ENCODE measurements at places on chromosomes 11 and 22.

DNA sequence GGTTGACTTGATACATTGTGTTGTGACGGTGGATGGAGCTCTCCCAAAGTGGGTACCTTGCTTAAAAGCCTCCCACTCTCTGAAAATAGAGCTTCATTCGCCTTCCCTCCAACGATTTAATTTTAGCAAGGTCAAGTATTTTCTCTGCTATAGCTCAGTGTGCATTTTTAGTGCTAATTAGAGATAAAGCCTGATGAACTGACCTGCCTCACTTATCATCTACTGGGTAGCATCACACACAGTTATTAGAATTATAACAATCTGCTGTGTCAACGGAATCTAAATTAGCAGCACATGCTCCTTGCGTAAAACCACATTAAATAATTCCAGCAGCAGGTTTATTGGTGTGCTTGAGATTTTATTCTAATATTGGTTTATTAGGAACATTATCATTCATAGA, 701.7 kb downstream of the NELL1 start:
- DNase-seq, result no peak

DNA sequence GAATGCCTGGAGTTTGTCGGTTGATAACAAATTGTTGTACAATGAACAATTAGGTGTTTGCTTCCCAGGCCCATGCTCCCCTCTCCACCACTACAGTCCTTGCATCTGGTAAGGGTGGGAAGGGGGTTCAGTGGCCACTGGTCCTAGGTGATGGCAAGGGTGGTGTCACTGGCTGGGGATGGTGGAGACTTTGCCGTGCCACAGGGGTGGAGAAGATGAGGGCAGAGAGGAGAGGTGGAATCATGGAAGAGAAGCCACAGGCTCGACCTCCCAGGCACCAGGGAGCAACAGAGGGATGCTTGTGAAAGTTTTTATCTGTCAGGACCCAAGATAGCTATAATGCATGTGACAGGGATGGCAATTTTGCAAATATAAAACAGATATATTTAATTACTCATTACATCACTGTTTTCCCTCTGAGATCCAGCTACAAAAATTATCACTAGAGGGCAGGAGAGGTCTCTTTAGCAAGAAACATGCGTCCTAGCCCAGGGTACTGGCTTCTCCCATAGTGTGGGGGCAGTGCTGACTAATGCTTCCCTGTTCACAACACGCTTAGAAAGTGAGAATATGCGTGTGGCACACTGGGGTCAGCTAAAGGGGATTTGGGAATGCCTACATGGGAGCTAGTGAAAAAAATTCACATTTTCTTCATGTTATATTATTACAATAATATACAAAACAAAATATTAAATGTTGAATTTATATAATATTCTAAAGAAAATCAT, 49.0 kb upstream of the AMPD3 start:
- no peak for DNase-seq

DNA sequence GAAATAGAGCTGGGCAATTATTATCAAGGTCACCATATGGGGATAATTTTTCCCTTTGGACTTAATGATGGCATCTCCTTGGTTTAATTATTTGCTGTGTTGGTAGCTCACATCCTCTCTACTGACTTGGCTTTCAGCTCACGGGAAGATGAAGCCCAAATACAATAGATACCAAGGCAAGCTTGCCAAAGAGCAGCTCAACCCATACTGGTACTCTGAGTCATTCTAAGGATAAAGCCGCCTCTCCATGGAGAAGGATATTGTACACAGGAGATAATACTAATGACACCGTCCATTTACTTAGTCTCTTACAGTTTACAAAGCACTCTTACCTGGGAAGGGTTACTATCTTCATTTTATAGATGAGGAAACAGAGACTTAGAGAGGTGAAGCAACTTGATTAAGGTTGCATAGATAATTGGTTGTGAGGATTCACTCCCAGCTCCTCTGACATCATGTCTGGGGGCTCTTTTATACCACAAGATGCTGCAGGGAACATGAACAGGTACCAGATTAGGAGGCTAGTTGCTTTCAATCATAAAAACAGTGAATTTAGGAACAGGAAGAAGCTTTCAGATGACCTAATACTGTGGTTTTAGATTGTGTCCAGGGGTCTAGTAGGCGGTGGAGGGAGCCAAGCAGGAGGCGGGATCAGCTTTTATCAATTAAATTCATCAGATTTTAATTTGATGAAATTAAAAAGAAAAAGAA, 48.3 kb upstream of the PICALM start:
- no peak for DNase-seq

DNA sequence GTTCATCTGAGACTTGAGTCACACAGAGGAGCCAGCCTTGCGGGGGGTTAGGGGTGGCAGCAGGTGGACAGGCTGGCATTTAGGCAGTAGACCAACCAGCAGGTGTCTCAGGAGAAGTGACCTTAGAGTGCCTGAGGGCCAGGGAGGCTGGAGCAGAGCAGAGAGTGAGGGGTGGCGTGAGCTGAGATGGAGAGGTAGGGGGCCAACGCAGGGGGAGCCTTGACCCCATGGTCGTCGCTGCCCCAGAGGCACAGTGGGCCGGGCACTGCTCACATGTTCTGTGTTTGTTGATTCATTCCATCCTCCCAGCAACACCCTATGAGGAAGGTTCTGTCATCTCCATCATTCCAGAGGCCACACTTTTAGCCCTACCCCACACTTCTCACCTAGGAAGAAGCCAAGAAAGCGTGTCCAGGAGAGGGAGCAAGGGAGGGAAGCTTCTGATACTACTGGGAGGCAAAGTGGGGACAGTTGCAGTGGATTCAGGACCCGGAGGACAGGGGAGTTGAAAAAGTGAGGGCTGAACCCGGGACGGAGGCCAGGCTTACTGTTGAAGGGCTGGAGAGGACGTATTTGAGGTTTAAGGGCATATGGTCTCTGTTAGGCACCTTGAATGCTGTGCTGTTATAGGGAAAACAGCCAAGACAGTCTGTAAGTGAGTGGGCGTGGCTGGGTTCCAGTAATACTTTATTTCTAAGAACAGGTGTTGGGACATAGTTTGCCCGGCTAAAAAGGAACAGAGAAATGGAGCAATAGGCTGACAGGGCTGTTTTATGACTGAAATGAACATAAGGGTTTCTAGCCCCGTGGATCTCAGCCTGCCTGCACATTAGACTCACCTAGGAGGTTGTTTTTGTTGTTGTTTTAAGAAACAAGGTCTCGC, 7.3 kb downstream of the SART1 start:
- DNase-seq, result no peak

GRCh38 chr22:31126128-31126868, 3.5 kb downstream of the INPP5J start:
- no peak for DNase-seq

DNA sequence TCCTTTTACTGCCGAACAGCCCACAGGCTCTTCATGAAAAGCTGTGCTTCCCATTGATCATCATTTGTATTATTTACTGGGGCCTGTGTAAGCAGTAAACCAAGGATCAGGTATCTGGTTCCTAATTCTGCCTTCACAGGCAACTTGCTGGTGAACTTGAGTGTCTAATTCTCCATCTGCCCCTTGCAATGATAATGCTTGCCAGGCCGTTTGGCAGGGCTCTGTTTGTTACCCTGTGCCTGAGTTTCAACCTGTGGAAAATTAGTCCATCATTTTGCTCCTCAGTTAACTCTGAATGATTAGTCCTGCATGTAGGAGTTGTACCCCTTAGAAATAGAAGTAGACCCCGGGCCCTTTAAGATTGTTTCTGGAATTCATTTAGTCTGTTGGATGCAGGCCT, 298.4 kb upstream of the CADM1 start:
- no peak for DNase-seq

DNA sequence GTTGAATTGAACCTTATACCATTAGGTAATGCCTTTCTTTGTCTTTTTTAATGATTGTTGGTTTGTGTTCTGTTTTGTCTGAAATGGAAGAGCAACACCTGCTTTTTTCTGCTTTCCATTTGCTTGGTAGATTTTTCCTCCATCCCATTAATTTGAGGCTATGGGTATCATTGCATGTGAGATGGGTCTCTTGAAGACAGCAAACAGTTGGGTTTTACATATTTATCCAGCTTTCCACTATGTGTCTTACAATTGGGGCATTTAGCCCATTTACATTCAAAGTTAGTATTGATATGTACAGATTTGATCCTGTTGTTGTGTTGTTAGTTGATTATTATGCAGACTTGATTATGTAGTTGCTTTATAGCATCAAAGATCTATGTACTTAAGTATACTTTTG, 21.1 kb upstream of the RAB38 start:
- DNase-seq, result no peak

- no peak for DNase-seq
Measured at GRCh38 chr11:104033134-104033533, 3.3 kb upstream of the DDI1 start.

- DNase-seq, result no peak
Measured at GRCh38 chr22:41021613-41022454, 70.6 kb upstream of the EP300 start.

- no peak for DNase-seq
Measured at GRCh38 chr11:119290894-119291497, 25.9 kb downstream of the MCAM start.

DNA sequence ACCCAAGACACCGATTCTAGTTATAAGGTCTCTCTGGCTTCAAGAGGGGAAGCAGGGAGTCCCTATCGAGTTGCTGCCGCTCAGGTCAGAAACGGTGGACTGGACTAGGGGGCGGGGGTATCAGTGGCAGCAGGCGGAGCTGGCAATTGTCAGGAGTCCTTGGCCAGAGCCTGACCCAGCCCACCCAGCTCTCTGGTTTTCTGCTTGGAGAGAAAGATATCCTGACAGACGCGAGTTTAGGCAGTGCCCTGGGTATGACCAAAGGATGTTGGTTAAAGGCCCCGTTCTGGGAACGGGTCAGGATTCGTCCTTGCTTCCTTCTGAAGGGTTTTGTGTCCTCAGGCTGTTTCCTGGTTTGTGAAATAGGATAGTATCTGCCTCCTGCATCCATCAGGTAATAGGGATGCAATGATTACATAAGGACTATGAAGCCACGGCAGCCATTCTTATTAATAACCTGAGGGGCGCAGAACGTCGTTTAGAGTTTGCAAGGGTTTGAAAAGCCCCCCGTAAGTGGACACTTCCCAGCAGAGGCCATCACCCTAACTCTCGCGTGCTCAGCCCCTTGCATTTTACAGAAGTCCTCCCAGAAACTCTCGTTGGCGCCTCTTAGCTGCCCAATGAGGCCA, 700 bp upstream of the DEPDC5 start:
- peak; percentile 12 for DNase-seq

DNA sequence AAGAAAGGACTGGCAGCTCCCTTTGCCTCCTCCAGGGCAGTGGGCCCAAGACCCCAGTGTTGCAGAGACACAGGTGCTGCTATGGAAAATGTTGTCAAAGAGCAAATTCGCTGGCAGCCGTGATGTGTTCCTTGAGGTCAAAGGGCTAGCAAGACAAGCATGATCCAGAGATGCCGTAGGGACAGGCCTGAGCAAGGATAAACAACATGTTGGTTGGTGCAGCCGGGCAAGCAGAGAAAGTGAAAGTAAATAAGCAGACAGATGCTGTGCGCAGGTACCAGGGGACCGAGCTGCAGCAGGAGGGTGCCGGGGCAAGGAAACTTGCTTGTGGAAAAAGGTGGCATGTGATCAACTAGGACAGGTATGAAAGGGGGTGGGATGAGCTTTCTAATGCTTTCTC, 125.5 kb upstream of the NECTIN1 start:
- no peak for DNase-seq

- DNase-seq, result no peak
Measured at GRCh38 chr22:19361501-19362103, 69.9 kb downstream of the HIRA start.

- DNase-seq, result no peak
Measured at GRCh38 chr11:64778223-64778472, 194 bp downstream of the SF1 start.

- no peak for DNase-seq
Measured at GRCh38 chr11:122721964-122722266, 66.4 kb downstream of the UBASH3B start.

DNA sequence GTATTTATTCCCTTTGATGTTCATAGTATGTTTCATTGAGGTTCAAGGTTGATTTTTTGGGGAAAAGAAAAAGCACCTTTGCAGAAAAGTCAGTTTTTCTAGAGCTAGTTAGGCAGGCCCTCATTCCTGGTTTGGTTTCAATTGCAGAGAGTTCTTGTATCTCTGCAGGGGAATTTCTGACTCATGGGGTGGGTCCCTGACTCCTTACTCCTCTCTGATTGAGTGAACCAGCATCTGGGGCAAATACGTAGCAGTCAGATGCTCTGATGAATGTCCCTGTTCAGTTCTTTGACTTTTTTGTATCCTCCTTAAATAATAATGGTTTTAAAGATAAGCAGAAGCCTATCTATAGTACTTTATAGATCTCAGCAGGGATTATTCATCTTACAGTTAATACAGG, 7.7 kb upstream of the NCR3LG1 start:
- no peak for DNase-seq

GRCh38 chr22:34000879-34001526, 80.7 kb upstream of the LARGE1 start:
- DNase-seq, result no peak

- DNase-seq, result no peak
Measured at GRCh38 chr11:1863352-1864216, 10.7 kb downstream of the LSP1 start.

DNA sequence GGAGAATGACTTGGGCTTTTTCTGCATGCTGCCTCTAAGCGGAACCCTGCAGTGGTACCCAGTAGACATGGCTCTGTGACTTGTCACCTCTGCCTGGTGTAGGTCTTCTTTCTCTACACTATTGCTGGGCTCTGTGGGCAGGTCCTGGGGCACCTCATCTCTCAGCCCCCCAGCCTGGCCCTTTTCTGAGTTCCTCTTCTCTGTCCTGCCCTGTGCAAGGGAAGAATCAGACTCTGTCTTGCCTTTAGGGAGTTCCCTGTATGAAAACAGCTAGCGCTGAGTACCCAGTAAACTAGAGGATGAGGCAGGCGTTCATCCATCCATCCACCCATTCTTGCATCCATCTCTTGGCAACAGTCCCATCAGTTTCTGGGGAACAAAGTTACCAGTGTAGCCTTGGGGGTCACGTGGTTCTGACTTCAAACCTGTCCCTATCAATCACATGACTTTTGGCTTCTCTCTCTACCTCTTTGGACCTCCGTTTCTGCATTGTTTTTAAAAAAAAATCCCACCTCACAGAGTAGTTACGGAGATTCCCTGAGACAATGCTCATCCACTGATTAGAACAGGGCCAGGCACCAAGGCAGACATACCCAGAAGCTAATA, 86.4 kb upstream of the WNT11 start:
- no peak for DNase-seq

DNA sequence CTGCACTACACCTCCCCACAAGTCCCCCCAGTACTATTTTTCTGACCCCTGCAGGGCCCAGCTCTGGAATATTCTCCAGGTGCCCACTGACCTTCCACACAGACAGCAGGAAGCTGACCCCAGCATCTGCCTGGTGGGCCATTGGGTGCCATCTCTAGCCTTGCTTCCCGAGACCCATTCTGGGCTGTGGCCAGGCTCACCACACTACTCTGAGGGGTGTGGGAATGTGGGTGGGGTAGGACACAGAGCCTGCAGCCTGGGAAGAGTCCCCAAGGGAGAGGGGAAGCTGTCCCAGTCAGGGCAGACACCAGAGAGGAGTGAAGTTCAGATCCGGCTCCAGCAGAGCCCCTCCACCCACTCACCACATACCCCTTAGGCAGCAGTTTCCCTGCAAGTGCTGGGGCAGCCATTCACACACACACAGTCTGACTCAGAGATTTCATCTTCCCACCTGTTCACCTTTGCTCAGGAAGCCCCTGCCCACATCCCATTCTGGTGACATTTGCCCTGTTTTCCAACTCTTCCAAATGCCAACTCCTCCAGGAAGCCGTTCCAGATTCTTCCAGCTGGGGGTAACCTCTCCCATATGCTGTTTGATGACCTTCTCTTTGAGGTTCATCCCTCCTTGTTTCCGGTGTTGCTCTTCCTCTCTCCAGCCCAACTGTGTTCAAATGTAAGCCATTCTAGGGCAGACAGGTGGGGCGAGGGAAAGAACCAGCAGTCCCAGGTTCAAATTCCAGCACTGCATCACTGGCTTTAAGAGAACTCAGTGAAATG, 1.9 kb downstream of the SLCO2B1 start:
- no peak for DNase-seq

Data from amygdala (tissue), 56 donors.